ENCODE measurements at places on chromosomes 3 and 15. TPM values are rescaled to one million over a fixed set of nuclear protein-coding genes. Genes with fewer than 3 reads are reported as not detected.

- no peaks in the 10 kb centered on the region for H3K4me1 ChIP-seq
- peak; percentile 2 for DNase-seq
- H3K27me3 ChIP-seq, result no peaks in the 10 kb centered on the region
- H3K36me3 ChIP-seq, result no peaks in the 10 kb centered on the region
- H3K4me3 ChIP-seq, result no peak overlapping the region
These were observed 596.7 kb downstream of the FGF12 start for GRCh38 chr3:192130534-192131132.

GRCh38 chr15:71664622-71665021 is 145.7 kb upstream of the NR2E3 start:
- no peak overlapping the region for H3K4me3 ChIP-seq
- peaks cover 9% of the 10 kb centered on the region for H3K36me3 ChIP-seq
- no peaks in the 10 kb centered on the region for H3K27me3 ChIP-seq
- DNase-seq, result no peak
- H3K4me1 ChIP-seq, result peaks cover 6% of the 10 kb centered on the region

- H3K27ac ChIP-seq, result no peak overlapping the region
- no peak overlapping the region for H3K4me3 ChIP-seq
- H3K36me3 ChIP-seq, result peaks cover 44% of the 10 kb centered on the region
- H3K27me3 ChIP-seq, result no peaks in the 10 kb centered on the region
- DNase-seq, result peak; percentile 62
These were observed 14.1 kb downstream of the RNF123 start for GRCh38 chr3:49703443-49703927.

GRCh38 chr3:156659260-156659659 is 15.1 kb upstream of the TIPARP start:
- no peak overlapping the region for H3K27ac ChIP-seq
- peaks cover under 1% of the 10 kb centered on the region for H3K4me1 ChIP-seq
- DNase-seq, result no peak
- H3K4me3 ChIP-seq, result no peak overlapping the region
- H3K36me3 ChIP-seq, result no peaks in the 10 kb centered on the region

DNA sequence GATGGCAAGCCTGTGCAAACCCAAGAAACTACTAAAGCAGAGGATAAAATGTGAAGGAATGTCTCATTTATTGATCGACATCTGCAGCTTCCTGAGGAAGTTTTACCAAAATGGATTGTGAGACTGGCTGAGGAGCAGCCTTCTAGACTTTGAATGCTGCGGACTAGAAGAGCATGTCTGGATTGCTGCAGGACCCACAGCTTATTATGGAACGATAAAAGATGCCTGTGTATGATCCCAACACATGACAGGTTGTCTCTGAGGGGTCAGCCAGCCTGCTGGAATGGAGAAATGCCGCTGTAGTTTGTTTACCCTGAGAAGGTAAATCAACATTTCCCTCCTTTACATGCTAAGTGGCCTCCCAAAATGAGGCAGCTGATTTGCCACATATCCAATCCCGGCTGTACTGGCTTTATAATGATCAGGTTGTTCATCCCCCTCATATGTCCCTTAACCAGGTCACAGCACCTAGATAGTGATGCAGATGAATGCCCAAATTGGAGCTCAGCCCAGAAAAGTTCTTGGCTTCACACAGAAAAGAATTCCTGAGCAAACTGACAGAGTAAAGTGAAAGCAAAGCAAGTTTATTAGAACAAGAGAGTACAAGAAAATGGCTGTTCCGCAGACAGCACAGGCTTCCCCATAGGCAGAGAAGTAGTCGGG is 63.9 kb downstream of the IL12A start:
- H3K4me1 ChIP-seq, result peaks cover 2% of the 10 kb centered on the region
- H3K4me3 ChIP-seq, result no peak overlapping the region
- no peak overlapping the region for H3K27ac ChIP-seq
- H3K36me3 ChIP-seq, result no peaks in the 10 kb centered on the region
- no peaks in the 10 kb centered on the region for H3K27me3 ChIP-seq

- no peak overlapping the region for H3K4me3 ChIP-seq
- no peaks in the 10 kb centered on the region for H3K36me3 ChIP-seq
- no peaks in the 10 kb centered on the region for H3K27me3 ChIP-seq
- H3K4me1 ChIP-seq, result no peaks in the 10 kb centered on the region
- H3K27ac ChIP-seq, result no peak overlapping the region
- no peak for DNase-seq
These were observed 68.6 kb downstream of the FHIT start for GRCh38 chr3:61182662-61183061.

DNA sequence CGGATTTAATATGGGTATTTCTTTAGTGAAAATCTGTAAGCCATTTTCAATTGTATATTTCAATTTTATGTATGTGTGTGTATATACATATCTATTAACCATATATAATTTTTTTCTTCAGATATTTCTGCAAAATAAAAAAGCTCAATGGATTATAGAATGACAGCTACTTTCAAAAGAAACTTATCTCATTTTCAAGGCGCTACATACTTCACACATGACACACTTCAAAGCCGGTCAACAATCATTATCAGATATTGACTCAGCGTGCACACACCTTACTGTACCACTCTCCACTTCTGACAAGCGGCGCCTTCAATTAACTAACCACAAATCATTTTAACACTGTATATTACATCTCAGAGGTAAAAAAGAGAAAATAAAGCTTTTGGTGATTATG is 39.6 kb downstream of the ATP13A3 start:
- no peaks in the 10 kb centered on the region for H3K4me1 ChIP-seq
- DNase-seq, result no peak
- H3K36me3 ChIP-seq, result peaks cover 39% of the 10 kb centered on the region
- no peak overlapping the region for H3K4me3 ChIP-seq
- H3K27ac ChIP-seq, result no peak overlapping the region
- H3K27me3 ChIP-seq, result no peaks in the 10 kb centered on the region

GRCh38 chr15:34147371-34148140 is 45.7 kb downstream of the PGBD4 start:
- H3K4me1 ChIP-seq, result peaks cover 4% of the 10 kb centered on the region
- H3K27ac ChIP-seq, result no peak overlapping the region
- H3K4me3 ChIP-seq, result no peak overlapping the region
- DNase-seq, result peak; percentile 24
- H3K36me3 ChIP-seq, result peaks cover 26% of the 10 kb centered on the region

DNA sequence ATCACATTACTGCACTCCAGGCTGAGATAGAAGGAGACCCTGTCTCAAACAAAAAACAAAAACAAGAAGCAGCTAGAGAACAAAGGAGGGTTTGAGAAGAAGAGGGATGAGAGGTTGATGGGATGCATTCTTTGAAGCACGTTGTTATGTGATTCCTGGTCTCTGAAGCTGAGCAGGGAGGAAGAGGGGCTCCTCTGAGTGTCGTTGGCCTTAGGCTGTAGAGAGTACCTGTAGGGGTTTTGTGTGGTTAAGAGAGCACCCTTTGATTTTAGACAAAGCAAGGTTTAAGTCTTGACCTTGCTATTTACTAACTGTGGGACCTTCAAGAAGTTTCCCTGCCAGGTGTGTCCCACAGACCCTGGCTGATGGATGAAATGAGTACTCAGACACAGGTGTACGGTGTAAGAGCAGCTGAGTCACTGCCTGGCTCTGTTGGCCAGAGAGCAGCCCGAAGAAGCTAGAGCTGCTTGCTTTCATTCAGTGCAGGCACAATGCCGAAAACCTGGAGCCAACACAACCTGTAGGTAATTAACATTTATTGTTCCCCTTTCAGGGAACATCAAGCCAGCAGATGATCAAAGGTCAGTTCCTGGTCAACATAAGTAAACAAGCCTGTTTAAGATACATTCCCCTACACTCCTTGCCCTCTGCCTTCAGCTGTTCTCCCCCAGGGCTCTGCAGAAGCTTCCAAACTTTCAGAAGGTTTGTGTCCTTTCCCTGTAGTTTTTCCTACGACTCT is 67.2 kb downstream of the LRRK1 start:
- no peaks in the 10 kb centered on the region for H3K4me1 ChIP-seq
- no peak for DNase-seq
- peaks cover 7% of the 10 kb centered on the region for H3K36me3 ChIP-seq
- no peaks in the 10 kb centered on the region for H3K27me3 ChIP-seq

- H3K36me3 ChIP-seq, result no peaks in the 10 kb centered on the region
- DNase-seq, result no peak
- no peak overlapping the region for H3K4me3 ChIP-seq
These were observed 739.9 kb upstream of the NR2F2 start for GRCh38 chr15:95590533-95591044.

- no peak overlapping the region for H3K4me3 ChIP-seq
- no peaks in the 10 kb centered on the region for H3K27me3 ChIP-seq
- H3K4me1 ChIP-seq, result peaks cover 16% of the 10 kb centered on the region
- H3K36me3 ChIP-seq, result no peaks in the 10 kb centered on the region
These were observed 13.0 kb downstream of the PLD1 start for GRCh38 chr3:171797265-171797679.

DNA sequence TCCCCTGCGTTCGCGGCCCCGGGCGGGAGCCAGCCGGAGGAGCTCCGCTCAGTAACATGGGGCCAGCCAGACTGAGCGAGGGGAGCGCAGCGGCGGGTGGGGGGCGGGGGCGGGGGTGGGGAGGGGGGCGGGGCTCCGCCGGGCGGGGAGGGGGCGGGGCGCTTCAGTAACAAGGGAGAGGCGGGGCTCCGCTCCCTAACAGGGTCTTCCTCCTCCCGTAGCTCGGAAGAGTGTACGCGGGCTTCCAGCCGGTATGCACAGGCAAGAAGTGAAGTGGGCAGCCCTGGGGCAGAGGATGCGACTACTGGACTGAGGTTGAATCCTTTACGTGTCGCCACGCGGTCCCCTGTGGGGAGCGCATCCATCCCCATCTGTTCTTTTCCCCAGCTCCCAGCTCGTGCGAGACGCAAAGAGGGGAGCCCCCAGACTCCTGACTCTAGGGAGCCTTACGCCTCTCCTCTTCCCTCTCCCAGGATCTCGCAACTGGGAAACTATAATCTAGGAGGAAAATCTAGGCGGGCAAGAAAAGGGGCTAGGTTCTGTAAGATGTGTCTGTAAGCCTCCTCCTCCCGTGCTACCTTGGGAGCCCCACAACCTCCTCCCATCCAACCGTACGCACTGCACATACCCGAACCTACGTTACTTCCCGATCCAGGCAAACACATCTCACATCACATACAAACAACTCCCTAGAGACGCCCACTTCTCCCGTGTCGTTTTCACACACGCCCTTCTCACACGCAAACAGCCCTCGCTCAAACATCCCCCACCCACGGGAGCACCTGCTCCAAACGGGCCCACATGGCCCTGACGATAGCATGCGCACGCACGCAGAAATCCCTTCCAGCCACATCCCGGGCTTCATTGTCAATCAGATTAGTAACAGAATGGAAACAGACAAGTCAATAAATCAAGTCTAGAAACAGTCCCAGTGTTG is at the start of gene SHF:
SHF (minus strand) TSS at position 73 of the 937 bp plus-strand sequence; CDS start at position 58, 15 bp downstream.
- peaks cover 8% of the 10 kb centered on the region for H3K4me1 ChIP-seq
- H3K27ac ChIP-seq, result no peak within 1 kb of the TSS
- peaks cover 12% of the 10 kb centered on the region for H3K27me3 ChIP-seq
- no peaks in the 10 kb centered on the region for H3K36me3 ChIP-seq

- peaks cover 18% of the 10 kb centered on the region for H3K4me1 ChIP-seq
- no peaks in the 10 kb centered on the region for H3K27me3 ChIP-seq
- no peak overlapping the region for H3K4me3 ChIP-seq
- no peaks in the 10 kb centered on the region for H3K36me3 ChIP-seq
- peak overlapping the region; percentile 35 for H3K27ac ChIP-seq
These were observed 8.4 kb upstream of the RTP1 start for GRCh38 chr3:187188931-187189330.

DNA sequence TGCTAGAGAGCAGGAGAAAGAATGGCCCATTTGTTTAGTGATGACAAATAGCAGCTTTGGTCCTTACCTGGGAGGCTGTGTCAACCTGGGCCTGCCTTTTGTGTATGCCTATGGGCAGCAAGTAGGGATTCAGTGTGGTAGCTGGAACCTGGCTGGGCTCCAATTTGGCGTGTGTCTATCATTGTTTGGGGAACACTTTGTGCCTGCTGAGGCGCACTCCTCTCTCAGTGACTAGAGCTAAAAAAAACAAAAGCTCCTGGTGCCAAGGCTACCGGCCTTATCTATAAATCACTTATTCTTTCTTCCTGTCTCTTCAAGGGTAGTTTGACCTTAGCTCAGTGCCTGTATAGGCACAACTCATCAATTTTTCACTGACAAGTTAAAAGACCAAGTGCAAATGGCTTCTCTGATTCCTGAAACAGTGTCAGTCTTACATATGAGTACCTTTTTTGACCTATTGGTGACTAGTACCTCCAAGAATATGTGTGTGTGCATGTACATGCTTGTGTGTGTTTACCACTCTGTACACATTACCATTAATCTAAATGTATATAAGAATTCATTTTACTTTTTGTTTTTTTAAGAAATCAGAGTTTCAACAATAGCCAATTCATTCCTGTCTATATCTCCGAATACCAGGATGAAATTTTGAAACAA is 54.6 kb downstream of the GMNC start:
- peaks cover 2% of the 10 kb centered on the region for H3K27me3 ChIP-seq
- DNase-seq, result no peak
- no peaks in the 10 kb centered on the region for H3K36me3 ChIP-seq
- H3K27ac ChIP-seq, result no peak overlapping the region

- H3K36me3 ChIP-seq, result peaks cover 25% of the 10 kb centered on the region
- no peak overlapping the region for H3K27ac ChIP-seq
- H3K27me3 ChIP-seq, result no peaks in the 10 kb centered on the region
These were observed 27.1 kb upstream of the P4HTM start for GRCh38 chr3:48962939-48963338.

GRCh38 chr3:73451301-73451944 is 173.3 kb downstream of the PDZRN3 start:
- peak; percentile 70 for DNase-seq
- no peak overlapping the region for H3K27ac ChIP-seq
- peaks cover 11% of the 10 kb centered on the region for H3K4me1 ChIP-seq
- H3K4me3 ChIP-seq, result no peak overlapping the region

DNA sequence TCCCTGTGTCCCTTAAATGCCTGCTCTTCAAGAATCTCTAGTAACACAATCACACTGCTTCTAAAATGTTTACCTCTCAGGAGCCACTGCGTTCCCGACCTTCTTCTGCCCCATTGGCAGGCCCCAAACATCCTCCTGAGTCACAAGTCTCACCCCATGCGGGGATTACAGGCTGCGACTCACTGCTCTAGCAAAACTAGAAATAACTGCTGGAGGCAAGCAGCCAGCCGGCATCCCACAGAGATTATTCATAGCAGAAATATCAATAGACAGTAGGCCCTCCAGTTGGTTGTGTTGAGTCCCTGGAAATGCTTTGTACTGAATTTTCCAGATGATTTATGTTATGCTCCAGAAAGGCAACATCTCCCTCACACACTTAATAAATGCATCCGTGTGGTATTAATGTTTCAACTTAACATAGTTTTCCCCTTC is 64.8 kb downstream of the RFTN1 start:
- peaks cover 5% of the 10 kb centered on the region for H3K36me3 ChIP-seq
- H3K27me3 ChIP-seq, result no peaks in the 10 kb centered on the region
- no peak overlapping the region for H3K27ac ChIP-seq

DNA sequence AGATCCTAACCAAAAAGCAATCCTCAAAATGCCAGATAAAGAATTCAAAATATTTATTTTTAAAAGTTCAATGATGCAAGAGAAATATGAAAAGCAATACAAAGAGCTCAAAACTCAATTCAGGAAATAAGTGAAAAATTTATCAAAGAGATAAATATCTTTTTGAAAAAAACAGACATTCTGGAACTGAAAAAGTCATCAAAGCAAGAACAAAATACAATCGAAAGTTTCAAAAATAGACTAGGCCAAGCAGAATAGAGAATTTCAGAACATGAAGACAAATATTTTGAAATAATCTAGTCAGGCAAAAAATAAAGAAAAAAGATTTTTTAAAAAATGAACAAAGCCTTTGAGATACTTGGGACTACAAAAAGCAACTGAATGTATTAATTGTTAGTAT is 83.4 kb upstream of the STT3B start:
- H3K36me3 ChIP-seq, result no peaks in the 10 kb centered on the region
- no peak overlapping the region for H3K4me3 ChIP-seq
- DNase-seq, result no peak
- H3K27ac ChIP-seq, result no peak overlapping the region
- no peaks in the 10 kb centered on the region for H3K4me1 ChIP-seq
- no peaks in the 10 kb centered on the region for H3K27me3 ChIP-seq

Gene C2CD4A
- not detected for total RNA-seq

Gene DPH3
- 32.1 TPM for total RNA-seq

Gene TCF12
- total RNA-seq, result 123 TPM

Gene ZNF620
- 0.72 TPM for total RNA-seq
